ENCODE measurements at places on chromosomes 4 and X. TPM values are rescaled to one million over a fixed set of nuclear protein-coding genes. Genes with fewer than 3 reads are reported as not detected.

DNA sequence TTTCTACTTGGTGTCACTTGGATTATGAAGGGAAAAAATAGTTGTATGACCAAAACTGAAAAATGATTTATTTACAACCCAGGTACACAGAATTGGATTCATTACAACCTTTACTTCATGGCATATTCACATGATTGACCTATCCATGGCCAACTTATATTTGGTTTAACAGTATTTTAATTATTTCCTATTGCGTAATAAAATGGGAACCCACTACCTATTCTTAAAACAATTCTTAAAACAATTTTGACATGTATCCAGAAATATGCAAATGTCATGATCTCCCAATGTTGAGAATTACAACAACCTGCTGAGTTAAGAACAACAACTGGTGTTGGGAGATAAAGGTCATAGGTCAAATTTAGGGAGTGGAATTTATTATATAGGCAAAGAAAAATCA lies 54.8 kb upstream of the DDX53 start:
- DNase-seq = no peak

DNA sequence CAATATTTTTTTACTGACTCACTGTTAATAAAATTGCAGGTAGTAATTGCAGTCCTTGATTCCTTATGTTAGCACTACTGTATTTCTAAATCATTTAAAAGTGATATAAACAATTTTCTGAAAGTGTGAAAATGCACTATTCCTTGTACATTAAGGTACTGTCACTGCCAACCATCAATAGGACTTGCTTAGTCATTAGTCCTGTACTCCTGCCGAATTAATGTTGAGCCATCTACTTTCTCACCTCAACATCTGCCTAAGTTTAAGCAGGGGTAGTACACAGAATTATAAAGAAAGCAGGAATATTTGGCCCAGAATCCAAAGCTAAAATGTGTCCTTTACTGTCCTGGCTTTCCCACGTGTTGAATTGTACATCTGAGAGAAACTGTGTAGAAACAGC lies 87.0 kb upstream of the TRPC3 start:
- DNase-seq = no peak

TCEAL6 gene
- 0.82 TPM for total RNA-seq

XPNPEP2 gene
- 14.5 TPM for total RNA-seq

OFD1 gene
- total RNA-seq = 26.0 TPM
